ENCODE measurements at places on chromosomes 12 and 14.

DNA sequence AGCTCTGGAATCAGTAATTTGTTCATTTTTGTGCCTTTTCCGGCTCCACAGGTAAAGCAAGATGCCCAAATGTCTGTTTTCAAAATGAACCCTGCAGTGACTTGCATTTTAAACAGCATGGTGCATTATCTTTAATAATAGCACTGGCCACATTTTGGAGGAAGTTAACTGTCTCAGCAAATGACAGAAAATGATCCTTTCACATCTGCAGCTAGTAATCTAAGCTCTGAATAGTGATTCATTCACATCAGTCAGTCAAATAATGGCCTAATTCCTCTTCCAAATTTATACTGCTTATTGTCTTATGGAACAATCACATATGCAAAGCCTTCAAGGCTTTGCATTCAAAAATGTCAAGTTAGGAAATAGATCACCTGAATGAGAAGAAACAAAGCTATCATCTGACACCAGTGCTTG lies 75.6 kb downstream of the PPM1H start:
- no peak for DNase-seq

- DNase-seq = peak; percentile 1
Measured at GRCh38 chr12:34400986-34401658, 378.8 kb downstream of the ALG10 start.

DNA sequence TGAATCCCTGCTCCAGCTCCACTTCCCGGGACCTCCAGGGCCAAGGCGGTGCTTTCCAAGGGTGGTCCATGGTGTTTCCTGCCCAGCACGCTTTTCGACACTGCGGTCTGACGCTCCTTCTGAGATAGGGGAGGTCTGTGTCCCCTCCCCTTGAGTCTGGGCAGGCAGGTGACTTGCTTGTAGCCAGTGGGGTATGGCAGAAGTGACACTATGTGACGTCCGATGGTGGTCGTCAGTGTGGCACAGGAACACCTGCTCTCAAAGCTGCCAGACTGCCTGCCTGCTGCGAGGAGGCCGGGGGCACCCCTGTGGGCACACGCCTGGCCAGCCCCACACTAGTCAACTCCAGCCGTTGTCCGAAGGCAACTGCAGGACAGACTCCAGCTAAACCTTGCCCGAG lies 16.0 kb upstream of the TRAF3 start:
- DNase-seq = no peak

DNA sequence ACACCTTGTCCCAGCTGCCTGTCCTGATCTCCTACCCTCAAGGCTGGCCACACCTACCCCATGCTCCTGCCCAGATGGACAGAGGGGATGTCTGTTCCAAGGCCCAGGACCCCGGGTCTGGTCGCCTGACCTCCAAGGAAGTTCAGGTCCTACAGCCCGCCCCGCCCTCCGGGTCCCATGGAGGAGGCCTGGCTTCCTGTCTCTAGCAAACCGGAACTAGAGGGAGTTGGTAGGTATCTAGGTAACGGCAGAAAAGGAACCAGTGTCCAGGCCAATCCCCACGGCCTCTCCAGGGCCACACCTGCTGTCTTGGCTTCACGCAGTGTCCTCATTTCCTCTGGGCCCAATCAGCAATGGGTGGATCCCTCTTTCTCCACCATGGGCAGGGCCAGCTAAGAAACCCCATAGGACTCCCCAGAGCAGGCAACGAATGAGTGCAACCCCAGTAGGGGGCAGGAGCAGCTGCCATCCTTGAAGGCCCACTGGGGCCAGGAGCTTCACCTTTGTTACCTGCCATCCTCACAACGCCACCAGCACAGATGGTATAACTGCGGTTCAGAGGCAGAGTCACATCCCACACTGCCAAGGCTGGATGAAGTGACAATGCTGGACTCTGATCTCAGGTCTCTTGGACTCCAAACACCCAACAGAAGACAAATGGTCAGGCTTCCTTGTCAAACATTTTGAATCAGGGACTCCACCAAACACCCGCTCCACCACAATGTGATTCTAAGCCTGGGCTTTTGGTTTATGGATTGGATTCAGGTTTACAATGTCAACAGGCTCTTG lies 25.1 kb upstream of the RPLP0 start:
- DNase-seq = no peak

DNA sequence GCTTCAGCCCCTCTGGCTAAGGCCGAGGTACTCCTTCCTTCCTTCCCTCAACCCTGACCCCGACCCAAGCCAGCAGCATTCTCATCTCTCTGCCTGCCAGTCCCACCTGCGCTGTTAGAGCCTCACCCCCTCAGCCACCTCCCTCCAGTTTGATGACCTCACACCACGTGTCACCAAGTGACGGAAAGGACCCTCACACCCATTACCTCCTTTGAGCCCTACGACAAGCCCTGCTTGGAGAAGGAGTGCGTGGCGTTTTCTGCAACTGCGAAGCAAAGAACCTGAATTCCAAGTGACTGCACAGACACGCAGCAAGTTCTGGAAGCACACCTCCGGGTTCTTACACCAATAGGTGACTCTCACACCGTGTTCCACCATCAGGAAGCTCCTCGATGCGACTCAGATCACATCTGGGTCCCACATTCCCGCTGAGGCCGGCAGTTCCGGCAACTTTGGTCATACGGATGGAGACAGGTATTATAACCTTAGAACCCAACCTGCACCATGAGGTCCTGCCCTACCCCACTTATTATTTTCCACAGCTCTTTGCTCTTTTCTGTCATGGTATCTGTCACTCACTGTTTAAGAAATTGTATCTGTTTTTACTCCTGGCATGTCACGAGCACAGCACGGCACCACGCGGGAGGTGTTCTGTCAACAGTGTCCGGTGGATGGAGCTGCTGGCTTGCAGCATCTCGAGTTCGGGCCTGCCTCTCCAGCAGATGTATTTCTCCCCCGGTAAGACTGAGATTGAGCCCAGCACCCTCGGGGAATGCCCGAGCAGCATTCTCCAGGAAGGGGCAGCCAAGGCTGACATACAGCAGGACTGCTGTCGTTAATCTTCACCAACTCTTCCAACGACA lies 5.0 kb upstream of the SLC6A12 start:
- DNase-seq = no peak

DNA sequence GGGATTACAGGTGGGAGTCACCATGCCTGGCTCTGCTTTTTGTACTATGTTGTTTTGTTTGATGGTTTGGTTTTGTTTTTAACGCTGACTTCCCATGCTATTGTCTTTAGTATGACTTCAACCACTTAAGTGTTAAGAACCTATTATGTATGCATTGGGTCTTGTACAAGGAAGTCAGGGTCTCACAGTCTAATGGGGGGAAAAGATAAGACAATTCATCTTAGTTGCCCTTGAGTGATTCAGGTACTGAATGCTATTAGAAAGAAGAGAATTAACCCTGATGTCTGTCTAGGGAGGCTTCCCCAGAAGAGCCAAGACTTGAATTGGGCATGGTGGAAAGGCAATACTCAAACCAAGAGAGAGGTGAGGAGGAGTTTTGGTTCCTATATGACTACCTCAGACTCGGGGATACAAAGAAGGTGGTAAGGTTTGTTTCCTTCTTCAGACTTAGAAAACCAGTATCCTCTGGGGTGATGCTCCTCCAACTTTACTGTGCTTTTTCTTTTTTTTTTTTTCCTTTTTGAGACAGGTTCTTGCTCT lies 64.6 kb downstream of the SUSD6 start:
- DNase-seq = no peak

- DNase-seq = no peak
Measured at GRCh38 chr12:27297566-27297965, 35.1 kb upstream of the BMAL2 start.

DNA sequence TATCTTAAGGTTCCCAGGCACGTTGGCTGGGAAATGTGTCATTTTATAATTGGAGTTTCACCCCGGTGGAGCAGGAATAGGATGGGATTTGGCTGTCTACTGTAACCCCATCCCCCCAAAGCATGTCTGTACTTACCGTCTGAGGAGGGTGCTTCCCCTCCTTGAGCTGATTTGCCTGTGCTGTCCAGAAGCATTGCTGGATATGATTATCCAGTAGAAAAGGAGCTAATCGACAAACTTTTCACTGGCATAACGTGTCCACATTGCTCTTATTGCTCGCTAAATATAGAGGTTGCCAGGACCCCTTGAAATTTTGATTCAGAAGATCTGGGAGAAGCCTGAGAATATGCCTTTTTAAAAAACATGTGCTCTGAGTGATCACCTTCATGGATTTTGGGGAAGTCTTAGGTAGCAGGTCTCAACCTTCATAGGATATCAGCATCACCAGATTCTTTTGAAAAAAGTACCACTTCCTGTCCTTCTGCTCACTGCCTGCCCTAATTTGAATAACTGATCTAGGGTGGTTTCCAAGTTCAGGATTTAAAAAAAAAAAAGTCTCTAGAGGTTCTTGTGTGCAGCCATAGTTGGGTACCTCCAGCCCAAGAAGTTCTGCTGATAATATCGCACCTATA lies 80.4 kb upstream of the KCNA1 start:
- DNase-seq = no peak

DNA sequence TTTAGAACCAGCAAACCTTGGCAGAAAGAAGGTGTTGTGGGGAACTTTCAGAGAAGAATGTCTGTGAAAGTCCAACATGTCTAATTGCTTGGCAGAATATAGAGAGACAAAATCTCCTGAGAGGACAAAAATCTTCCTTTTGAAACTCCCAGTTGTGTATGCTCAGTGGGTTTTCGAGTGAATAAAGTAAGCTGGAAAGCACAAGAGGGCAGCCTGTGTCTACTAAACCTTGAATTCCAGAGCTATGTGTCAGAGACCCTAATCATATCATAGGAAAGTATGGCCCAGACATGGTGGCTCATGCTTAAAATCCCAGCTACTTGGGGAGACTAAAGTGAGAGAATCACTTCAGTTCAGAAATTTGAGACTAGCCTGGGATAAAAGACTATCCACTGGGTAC lies 661.2 kb downstream of the SLC16A7 start:
- peak; percentile 45 for DNase-seq

GRCh38 chr14:103543721-103544387 lies 14.9 kb downstream of the TRMT61A start:
- no peak for DNase-seq

DNA sequence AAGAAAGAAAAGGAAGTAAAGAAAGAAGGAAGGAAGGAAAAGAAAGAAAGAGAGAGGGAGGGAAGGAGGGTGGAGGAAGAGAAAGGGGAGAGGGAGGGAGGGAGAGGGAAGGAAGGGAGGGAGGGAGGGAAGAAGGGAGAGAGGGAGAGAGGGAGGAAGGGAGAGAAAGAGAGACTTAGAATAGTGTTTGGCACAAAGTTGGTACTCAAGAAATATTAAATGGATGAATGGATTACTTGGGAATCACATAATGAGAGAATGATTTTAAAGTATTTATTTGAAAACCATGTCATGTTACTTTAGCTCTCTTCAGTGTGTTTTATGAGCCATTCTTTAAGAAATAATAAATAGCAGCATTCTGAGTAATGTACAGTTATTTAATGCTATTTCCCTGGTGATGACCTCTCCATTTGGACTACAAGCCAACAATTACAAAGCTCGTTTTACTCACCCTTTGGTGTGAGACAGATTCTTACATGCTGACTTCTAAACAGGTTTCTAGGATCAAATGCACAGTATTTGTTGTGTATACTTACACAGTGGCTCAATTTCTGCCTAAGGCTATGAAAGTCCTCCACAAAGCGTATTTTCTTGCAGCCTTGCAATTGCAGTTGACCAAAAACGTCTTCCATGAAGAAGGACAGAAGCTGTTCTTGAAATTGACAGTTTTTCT lies 861 bp downstream of the IL26 start:
- no peak for DNase-seq

- no peak for DNase-seq
Measured at GRCh38 chr12:6780573-6780972, 8.3 kb downstream of the LAG3 start.

DNA sequence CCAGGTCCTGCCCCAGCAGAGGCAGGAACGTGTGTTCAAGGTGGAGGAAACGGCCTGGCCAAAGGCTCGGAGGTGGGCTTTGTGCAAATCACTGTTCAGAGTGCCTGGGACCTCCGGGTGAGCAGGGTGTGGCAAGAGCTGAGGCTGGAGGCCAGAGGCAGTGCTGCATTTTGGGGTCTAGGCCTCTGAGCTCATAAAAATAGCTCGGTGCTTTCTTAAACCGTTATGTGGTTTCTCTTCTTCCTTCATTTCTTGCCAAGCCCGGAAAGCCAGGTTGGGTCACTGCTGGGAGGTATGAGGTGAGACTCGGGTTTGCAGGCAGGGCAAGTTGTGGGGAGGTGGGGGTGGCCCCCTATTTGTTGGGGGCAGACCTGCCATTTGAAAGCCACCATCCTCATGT lies 178.8 kb upstream of the MYL2 start:
- no peak for DNase-seq

GRCh38 chr12:7448099-7448498 lies 4.1 kb upstream of the CD163L1 start:
- no peak for DNase-seq

DNA sequence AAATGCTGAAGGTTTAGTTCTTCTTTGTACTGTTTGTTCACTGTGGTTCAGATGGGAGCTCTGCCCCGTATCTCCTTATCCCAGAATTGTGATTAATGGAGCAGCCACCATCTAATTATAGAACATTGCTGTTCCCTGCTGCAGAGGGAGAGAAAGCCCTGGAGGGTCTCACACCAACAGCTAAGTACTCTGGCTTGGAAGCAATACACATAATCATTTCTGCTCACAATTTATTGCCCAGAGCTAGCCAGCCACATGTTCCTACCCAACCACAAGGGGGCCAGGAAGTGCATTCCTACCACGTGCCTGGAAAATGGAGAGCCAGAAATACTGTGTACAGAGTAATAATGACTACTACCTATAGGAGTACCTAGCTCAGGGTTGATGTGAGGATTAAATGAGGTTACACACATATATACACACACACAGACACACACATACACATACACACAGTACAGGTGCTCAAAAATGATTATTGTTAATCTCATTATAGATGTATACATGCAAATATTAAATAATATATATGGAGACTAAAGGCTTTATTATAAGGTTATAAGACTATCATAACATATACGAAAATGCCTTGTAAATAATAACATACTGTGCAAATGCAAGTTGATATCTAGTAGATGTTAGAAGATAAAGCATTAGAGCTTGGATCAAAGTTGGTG lies 22.3 kb downstream of the MSRB3 start:
- peak; percentile 31 for DNase-seq

- DNase-seq = no peak
Measured at GRCh38 chr14:59406454-59407245, 58.5 kb downstream of the GPR135 start.

DNA sequence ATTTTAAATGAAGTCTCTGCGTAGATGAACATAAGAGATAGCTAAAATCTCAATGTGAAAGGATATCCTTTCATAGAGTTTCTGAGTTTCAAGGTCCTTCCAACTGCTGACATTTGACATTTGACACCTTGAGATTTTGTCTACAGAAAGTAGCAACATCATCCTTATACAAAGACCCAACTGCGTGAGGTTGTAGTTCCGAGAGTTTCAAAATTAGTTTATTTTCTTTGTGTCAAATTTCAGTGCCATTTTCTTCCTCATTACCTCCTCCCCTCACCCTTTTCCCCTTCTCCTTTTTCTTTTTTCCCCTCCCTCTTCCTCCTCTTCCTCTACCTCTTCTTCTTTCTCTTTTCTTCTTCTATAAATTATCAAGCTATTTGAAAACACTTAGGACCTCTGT lies 26.9 kb upstream of the BATF start:
- no peak for DNase-seq

Measured in urothelium cell line (cell line).